ENCODE measurements at places on chromosomes 6 and 20.
A peak's percentile ranks its signal among the peaks of the same experiment; 100 is the strongest.

DNA sequence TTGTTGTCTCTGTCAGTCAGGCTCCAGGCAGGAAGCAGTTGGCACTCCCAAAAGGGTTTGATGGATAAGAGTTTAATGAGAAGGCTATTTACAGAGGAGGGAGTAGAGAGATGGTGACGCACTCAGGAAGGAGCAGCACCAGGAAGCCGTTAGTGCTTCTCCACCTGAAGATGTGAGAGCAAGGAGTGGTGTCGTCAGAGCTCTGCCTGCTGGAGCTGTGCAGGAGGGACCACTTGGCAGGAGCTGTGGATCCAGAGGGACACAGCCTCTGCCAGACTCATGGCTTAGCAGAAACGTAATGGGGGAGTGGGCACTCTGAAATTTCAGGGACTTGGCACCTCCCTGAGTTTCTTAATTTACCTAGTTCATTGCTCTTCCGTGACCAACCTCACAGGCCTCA, 16.8 kb downstream of the DAAM2 start:
- peak; percentile 72 for DNase-seq

DNA sequence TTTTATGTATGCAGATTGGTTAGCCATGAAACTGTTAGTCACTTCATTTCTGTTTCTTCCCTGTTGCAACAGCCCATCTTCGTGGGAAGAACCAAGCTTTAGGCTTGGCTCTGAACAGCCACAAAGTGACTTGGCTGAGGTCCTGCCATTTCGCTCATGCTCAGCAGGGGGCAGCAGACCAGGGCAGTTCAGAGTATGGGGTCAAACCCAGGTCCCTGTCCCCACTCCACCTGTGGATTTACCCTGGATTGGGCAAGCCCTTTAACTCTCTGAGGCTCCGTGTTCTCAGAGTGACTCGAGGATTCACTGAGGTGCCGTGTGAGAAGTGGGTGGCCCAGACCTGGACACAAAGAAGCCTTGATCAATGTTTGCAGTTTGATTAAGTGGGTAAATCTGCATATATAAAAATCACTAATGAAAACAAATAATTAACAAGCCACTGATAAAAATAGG, 19.8 kb upstream of the MAP1LC3A start:
- DNase-seq: peak; percentile 35

DNA sequence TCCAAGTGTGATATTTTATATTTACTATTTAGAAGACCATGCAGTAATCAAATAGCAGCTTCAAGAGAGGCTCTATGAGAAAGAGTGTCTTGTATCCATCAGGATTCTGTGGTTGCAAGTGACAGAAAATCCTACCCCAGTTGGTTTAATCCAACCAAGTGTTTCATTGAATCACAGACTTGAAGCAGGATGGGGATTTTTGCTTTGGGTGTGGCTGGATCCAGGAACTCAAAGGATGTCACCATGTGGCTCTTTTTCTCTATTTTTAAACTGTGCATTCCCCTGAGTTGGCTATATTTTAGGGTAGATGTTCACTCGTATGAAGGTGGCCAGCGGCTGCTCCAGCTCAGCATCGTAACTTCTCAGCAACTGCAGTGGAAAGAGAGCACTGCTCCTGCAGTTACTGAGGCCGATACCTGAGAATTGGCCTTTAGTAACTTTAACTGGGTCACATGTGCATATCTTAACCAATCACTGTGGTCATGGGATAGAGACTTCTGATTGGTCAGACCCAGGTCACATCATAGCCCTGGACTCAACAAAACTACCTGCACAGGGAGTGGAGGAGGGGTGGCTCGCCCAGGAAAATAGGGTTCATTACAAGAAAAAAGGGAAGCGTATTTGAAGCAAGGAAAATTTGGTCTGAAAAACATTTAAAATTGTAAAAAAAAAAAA, 396.1 kb upstream of the SULF2 start:
- no peak for DNase-seq

GRCh38 chr6:55746473-55746872, 128.9 kb downstream of the BMP5 start:
- DNase-seq: no peak

GRCh38 chr6:139443231-139444112, 69.0 kb upstream of the CITED2 start:
- DNase-seq: no peak

GRCh38 chr6:44660561-44661220, 273.2 kb downstream of the CDC5L start:
- DNase-seq: no peak

DNA sequence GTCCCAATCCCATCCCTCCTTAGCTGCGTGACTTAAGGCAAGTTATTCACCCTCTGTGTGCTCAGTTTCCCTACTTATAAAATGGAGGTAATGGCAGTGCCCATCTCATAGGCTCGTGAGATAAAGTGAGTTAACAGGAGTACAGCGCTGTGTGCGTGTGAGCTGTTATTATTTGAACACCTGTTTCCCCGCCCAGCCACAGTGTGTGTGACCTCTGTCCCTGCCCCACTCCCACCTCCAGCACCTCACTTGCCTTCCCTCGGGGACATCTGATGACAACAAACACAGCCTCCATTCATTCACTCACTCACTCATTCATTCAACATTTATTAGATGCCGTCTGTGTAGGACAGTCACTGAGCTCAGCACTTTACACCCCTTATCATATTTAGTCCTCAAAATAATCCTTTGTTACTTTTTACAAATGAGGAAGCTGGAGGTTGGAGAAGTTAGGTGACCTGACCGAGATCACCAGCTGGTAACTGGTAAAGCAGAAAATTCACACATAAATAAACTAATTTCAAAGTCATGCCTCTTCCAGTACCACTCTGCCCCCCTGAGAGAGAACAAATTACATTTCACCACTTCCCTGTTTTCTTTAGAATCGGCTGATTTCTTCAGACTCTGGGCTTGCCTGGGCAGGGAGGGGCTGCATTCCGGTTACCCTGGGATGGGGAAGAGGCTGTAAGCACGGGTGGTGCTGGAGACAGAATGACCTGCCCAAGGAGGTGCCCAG, 58.6 kb downstream of the CPNE5 start:
- no peak for DNase-seq

DNA sequence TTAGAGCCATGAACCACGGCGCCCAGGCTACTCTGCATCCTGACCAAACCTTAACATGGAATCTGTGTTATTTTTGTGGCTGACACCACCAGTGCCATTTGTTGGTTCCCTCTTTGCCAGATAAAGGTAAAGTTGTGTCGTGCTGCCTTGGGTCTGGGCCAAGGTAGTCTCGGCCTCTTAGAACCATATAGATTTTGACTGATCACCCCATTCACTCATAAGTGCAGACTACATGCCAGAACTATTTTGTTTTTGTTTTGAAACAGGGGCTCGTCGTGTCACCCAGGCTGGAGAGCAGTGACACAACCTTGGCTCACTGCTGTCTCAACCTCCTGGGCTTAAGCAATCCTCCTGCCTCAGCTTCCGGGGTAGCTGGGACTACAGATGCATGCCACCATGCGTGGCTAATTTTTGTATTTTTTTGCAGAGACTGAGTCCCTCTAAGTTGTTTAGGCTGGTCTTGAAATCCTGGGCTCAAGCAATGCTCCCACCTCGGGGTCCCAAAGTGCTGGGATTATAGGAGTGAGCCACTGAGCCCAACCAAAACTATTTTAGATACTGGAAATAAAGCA, 19.2 kb upstream of the RIPOR3 start:
- no peak for DNase-seq
